ENCODE measurements at places on chromosomes 2 and 18.

- no peak for DNase-seq
These were observed 519.6 kb downstream of the LRP1B start for GRCh38 chr2:141611176-141611571.

GRCh38 chr2:3450385-3451010 is 68.8 kb downstream of the ADI1 start:
- no peak for DNase-seq

DNA sequence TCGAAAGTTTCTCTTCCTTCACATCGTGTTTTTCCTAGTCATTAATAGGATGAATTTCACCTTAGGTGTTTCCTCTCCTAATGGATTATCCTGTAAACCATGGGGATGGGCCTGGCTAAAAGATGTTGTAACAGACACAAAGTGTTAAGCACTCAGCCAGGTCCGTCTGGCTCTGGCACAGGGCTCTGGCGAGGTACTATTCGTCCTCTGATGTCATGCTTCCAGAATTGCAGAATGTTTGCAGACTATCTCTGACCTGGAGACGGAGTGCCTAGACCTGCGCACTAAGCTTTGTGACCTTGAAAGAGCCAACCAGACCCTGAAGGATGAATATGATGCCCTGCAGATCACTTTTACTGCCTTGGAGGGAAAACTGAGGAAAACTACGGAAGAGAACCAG is 13.2 kb downstream of the ATG16L1 start:
- DNase-seq: no peak

- DNase-seq: no peak
These were observed 13.1 kb downstream of the STARD7 start for GRCh38 chr2:96195410-96196066.

DNA sequence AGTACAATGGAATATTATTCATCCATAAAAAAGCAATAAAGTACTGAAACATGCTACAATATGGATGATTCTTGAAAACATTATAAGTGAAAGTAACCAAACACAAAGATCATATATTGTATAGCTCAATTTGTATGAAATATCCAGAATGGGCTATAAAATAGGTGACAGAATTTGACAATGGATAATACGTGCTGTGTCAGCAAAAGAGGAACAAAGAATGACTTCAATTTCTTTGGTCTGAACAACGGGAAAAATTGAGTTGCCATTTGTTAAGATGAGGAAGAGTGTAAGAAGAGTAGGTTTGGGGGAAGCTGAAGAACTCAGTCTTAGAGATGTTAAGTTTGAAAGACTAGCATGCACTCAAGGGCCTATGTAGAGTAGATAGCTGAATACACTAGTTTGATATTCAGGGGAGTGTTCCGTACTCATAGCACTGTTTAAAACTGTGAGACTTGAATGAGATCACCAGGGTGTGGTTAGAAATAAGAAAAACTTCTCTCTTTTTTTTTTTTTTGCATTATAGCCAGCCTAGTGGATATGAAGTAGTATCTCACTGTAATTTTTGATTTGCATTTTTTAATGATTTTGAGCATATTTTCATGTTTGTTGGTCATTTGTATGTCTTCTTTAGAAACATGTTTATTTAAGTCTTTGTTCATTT is 213.6 kb downstream of the NR4A2 start:
- no peak for DNase-seq

GRCh38 chr2:198916548-198917080 is 541.1 kb downstream of the SATB2 start:
- DNase-seq: no peak

Measured in activated CD4-positive, alpha-beta T cell treated with anti-CD3 and anti-CD28 coated beads for 48 hours (primary cell).